Neural progenitor cell (in vitro differentiated cells): ENCODE measurements at places on chromosomes 16 and 17. TPM values are rescaled to one million over a fixed set of nuclear protein-coding genes. Genes with fewer than 3 reads are reported as not detected.

DNA sequence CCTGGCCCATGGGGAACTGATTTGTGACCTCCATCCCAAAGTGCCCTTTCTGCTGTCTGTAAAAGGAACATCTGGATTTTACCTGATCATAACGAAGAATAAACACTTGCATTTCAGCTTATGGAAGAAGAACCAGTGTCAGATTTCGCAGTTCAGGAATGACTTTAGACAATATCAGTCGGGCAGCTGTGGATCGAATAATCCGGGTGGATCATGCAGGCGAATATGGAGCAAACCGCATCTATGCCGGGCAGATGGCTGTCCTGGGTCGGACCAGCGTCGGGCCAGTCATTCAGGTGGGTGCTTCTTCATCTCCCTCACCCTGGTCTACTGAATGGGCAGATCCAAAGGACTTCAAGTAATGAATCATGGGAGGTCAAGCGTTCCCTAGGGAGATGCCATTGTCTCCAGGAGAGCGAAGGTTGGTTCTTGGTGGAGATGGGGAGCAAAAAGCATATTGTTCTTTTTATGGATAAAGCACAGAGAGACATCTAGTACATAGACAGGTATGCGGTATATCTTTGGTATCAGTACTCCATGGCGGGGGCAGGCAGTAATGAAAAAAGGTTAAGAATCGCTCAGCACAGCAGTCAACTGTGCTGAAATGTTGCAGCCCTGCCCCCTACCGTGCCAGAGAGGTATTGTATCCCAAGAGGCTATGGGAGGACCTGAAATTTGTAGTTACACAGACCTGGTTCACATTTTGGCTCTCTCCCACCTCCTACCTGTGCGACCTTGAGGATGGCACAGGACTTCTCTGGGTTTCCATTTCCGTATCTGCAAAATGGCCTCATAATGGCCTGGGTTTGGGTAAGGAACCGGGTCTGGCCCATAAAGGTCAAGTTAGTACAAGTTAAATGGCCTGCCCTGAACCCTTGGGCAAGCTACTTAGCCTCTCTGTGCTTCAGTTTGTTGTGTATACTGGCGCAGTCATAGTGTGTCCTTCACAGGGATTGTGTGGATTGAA is 4.7 kb downstream of the COQ7 start:
- peak; percentile 66 for DNase-seq

The FBXL16 gene
- 0.13 and 0.65 TPM in 2 replicates for total RNA-seq

GRCh38 chr16:22621586-22622155 is 111.0 kb downstream of the NPIPB5 start:
- no peak for DNase-seq

- no peak for DNase-seq
Observed at GRCh38 chr17:43342589-43342890, 56.3 kb upstream of the ARL4D start.
